ENCODE measurements at places on chromosomes 11 and 22.

GRCh38 chr11:36373016-36374010 lies 77.2 kb downstream of the PRR5L start:
- no peak for DNase-seq

- DNase-seq = peak; percentile 44
These were observed 95.2 kb upstream of the TP53I11 start for GRCh38 chr11:45045683-45046471.

DNA sequence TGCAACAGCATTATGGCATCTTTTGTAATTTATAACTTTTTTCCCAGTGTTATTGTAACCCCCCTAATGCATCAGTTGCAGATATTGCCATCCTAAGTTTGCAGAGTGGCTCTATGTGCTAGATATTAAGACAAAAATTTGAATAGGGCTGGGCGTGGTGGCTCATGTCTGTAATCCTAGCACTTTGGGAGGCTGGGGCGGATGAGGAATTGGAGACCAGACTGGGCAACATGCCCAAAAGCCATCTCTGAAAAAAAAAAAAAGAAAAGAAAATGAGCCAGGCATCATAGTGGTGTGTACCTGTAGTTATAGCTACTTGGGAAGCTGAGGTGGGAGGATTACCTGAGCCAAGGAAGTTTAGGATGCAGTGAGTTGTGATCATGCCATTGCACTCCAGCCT lies 50.1 kb upstream of the MUC15 start:
- DNase-seq = no peak

DNA sequence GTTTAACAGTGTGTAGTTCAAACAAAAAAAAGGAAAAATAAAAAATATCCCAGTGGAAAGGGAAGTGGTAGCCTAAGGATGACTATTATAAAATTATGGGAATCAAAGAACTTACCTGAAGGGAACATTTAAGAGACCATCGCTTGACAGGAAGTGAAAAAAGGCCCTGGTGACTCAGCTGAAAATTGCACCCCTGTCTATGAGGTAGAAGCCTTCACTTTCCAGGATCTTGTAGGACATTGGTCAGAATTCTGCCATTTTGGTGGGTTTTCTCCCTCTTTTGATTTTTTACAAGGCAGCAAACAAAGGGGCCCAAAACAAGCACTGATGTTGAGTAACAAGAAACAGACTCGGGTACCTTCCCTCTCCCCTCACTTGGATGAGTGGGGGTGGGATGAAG lies 15.6 kb downstream of the DDX17 start:
- DNase-seq = no peak
